AG10803 (cell line): ENCODE measurements at places on chromosomes 4 and X.
A peak's percentile ranks its signal among the peaks of the same experiment; 100 is the strongest.

- no peak for DNase-seq
Measured at GRCh38 chr4:13981499-13981898, 354.0 kb upstream of the BOD1L1 start.

GRCh38 chr4:2087170-2087569 lies 28.0 kb downstream of the NAT8L start:
- DNase-seq, result no peak

DNA sequence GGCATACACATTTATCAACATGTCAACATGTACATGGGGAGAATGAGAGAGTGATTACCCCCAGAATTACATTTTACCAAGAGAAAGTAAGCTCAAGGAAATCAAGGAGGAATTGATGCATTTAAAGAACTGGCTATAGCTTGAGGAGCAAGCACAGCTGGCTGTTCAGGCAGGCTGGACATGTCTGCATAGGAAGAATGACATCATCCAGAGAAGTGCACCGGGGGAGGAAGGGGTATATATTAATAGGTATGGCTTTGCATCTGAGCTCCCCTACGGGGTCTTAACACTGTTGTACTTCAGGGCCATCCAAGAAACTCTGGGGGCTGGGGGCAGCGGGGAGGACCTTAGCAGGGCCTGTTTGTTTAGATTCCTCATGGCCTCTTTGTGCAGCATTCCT lies 222.4 kb upstream of the VCX start:
- DNase-seq, result no peak

DNA sequence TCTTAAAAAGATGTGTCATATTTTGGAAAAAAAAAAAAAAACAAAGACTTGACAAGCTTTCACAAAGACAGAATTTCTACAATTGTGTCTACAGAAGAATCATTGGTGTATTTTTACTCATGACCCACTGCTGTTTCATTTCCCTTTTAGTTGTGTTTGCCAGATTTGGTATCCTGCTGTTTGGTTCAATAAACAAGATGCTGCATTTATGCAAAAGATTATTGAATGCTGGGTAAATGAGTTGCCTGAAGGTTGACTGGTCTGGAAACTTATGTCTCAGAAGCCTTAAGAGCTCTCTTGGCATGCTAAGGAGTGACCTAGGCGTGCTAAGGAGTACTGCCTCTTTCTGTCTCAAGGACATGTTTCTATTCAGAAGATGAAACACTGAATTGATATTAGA lies 64.9 kb upstream of the NPY2R start:
- no peak for DNase-seq

DNA sequence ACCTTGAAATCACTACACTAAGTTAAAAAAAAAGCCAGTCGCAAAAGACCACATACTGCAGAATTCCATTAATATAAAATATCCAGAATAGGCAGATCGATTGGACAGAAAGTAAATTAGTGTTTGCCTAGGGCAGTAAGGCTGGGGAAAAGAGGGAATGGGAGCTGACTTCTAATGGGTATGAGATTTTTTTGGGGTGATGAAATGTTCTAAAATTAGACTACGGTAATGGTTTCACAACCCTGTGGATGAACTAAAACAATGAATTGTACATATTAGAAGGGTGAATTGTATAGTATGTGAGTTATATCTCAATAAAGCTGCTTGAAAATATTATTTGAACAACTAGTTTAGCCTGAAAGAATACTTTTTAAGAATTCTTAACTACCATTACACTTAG lies 6.7 kb upstream of the GPRIN3 start:
- peak; percentile 29 for DNase-seq

GRCh38 chr4:11904117-11904535 lies 475.4 kb upstream of the HS3ST1 start:
- DNase-seq, result no peak

GRCh38 chr4:6229671-6230501 lies 29.5 kb upstream of the JAKMIP1 start:
- DNase-seq, result no peak

DNA sequence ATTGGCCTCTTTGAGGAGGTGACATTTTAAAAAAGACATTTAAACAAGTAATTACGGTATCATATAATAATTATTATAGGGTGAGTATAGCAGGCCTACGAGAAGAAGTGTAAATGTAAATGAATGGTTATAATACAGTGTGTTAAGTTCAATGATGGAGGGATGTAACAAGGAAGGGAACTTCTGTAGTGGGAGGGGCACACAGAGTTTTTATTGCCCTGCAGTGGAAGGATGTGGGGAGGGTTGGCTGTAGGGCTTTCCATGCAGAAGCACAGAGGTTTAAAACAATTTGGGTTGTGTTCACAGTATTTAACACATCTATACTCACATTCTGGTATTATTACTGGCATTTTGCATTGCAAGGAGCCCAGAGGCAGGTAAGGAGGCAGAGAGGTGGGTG lies 41.1 kb downstream of the AFF1 start:
- no peak for DNase-seq

DNA sequence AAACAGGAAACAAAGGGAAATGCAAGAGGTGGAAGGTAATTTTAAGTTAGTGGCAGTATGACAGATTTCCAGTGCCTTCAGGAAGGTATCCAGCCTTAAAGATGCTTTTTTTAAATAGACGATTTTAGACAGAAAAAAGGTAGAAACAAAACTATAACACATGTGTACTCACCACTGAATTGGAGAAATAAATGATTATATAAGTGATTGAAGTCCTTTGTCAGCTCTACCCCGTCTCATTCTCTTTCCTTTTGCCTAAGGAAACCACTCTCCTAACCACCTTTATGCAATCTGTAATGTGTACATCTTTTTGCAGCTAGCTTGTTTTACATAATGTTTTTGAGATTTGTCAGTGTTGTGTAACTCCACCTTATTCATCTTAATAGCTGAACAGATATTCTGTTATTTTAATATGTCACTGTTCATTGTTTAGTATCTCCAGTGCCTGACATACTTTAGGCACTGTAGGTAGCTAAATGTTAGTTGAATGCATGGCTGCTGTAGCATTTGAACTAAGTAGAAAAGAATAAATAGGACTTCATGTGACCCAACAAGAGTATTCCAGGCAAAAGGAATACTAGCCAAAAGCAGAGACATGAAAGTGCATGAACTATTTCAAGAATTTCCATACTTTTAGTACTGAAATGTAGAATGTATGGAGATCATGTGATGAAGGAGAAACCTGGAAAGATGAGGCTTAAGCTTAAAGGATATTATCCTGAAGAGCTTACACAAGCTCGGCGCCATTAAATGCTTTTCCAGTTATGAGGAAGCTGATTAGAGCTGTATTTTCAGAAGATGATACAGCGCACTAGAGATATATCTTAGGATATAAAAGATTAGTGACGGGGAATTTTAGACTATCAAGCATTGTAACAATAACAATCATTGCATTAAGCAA lies 865 bp downstream of the FAM200B start:
- DNase-seq, result peak; percentile 32

- no peak for DNase-seq
Measured at GRCh38 chrX:107450823-107451509, 1.5 kb downstream of the FRMPD3 start.

DNA sequence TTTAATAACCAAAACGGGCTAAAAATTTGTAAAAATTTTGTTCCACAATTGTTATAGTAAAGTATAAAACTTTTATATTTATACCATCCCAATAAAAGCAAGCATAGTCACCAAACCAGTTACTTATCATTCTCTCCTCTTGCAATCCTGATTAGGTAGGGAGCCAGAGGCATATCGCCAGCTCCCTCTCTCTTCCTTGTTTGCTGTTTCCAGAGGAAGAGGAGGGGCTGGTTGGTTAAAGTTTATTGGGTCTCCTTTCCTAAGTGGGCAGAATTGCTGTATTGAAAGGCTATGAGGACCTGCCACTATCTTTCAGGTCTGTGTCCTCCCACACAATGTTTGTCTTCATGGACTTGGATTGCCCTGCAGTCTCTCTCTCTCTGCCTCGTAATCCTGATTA lies 29.6 kb upstream of the BBS12 start:
- no peak for DNase-seq

- DNase-seq, result no peak
Measured at GRCh38 chr4:59983852-59984251, 1216.3 kb upstream of the ADGRL3 start.

GRCh38 chr4:147733716-147734344 lies 1.9 kb downstream of the ARHGAP10 start:
- DNase-seq, result peak; percentile 66

- peak; percentile 47 for DNase-seq
Measured at GRCh38 chrX:50813843-50814661, at the start of gene SHROOM4. Gene SHROOM4, minus strand, starts transcription at chrX:50814194. Its CDS starts 176 bp downstream, at chrX:50814018.

DNA sequence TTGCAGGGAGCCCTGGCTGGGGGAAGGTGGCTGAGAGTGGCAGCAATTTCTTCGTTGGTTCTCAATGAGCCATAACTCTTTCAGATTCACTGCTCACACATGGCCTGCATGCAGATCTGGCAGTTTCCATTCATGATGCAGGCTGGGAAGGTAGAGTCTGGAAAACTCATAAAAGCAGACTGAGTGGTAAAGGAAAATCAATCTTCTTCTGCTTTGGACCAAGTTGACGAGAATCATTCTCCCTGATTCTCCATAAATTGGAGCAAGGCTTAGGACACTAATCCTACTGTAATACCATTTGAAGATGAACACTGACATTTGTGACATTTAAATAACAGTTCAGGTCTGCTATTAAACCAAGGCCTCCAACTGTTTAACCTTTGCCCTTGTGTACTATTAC lies 35.3 kb upstream of the HAND2 start:
- no peak for DNase-seq

DNA sequence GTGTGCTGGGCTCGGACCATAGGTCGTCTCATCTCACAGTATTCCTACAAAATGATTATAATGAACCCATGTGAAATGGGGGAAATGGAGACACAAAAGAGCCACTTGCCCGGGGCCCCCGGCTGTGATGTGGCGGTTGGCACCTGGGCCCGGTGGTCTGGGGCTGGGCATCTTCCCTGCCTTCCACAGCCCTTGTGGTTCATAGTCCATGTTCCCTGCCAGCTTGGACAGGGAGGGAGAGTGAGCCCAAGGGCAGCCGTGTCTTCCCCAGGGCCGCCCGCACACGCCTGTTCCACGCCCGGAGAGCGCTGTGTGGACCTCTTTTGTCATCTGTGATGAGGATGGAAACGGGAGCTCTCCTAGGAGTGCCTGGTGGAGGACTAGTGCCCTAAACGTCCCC lies 5.2 kb downstream of the CPZ start:
- no peak for DNase-seq

- no peak for DNase-seq
Measured at GRCh38 chr4:10526429-10527222, 69.4 kb upstream of the ZNF518B start.

DNA sequence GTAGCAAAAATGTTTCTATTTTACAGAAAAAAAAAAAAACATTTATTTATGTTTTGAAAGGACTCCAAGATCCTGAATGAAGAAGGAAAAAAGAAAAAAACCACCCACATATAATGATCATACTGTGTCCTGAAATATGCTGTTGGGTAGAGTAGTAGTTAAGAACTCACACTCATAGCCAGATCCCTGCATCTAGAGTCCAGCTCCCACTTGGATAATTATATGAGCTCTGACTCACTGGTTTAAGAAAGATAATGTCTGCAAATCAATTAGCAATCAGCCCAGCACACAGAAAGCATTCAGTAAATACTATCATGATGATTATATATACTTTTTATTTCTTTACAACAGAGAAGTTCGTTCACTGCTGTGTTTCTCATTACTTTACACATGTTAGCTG lies 46.7 kb upstream of the MXRA5 start:
- DNase-seq, result no peak

DNA sequence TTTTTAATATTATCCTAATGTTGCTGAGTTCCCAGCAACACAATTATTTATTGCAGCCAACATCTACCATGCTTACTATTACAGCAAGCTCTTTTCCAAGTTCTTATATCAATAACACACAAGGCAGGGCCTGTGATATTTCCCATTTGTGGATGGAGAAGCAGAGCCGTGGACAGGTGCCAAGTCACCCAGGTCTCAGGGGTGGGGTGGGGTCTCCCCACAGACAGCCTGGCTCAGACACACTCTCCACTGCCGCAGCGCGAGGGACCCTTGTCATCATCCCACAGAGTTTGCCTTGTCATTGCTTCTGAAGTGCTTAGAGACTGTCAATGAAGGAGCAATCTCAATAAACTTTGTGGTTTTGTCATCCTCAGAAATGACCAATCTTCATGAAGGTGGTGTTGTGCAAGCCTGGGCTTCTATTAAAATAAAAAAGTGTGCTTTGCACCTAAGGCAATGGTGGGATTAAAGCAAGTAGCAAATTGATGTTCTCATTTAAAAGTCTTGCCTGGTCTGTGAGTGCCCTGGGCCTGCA lies 76.1 kb downstream of the SORBS2 start:
- DNase-seq, result no peak

DNA sequence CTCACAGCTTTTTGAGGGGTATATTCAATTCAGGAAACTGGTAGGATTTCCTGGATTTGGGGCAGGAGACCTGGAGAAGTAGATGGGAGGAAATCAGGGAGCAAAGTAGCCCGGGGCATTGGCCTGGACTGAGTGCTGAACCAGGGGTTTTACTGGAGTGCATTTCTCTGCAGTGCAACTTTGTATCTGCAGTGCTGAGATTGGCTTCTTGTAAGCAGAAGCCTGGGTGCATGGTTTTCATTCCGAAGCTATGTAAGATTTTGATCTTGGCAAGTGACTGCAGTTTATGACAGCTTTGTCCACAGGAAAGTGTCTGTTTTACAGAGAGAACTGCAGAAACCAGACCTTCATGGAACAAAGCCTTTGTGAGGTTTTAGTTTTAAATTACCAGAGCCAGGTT lies 158.3 kb downstream of the SPCS3 start:
- DNase-seq, result peak; percentile 45

DNA sequence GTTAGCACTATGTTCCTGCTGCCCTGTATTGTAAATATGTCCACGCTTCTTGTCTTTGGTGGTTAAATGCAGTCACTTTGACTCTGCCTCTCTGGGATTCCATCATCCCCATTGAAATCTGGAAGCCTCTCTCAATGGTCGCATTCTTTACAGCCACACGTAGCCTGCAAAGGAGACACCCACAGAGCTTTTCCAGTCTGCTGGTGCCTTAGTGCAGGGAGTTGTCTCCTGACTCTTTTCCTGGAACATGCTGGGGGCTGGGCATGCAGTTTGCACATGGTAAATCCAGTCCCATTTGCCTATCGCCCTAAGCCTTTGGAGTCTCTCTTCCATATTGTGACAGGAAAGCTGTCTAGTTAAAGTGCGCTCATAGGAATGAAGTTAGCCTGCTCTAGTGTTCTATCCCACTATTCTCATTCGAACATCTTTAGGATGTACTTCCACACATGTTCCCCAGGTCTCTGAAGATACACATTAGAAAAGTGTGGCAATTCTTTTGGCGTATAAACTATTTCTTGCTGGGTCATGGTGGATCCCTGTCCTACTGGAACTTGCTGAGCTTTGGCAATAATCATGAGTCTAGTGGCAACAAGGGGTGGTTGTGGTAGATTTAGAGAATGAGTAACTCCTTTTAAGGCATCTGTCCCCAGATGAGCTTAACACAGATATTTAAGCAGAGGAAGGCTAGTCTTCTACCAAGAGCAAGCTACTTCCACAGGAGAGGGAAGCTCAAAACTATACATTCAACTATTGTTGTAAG lies 33.7 kb downstream of the COQ2 start:
- peak; percentile 70 for DNase-seq

- DNase-seq, result no peak
Measured at GRCh38 chr4:31169846-31170245, 449.7 kb downstream of the PCDH7 start.
